Activated T-helper 9 cell treated with anti-CD3 and anti-CD28 coated beads, Interleukin-2, amount 50 U/mL, for 16 hours (primary cell): ENCODE measurements at places on chromosomes 12 and 14.

DNA sequence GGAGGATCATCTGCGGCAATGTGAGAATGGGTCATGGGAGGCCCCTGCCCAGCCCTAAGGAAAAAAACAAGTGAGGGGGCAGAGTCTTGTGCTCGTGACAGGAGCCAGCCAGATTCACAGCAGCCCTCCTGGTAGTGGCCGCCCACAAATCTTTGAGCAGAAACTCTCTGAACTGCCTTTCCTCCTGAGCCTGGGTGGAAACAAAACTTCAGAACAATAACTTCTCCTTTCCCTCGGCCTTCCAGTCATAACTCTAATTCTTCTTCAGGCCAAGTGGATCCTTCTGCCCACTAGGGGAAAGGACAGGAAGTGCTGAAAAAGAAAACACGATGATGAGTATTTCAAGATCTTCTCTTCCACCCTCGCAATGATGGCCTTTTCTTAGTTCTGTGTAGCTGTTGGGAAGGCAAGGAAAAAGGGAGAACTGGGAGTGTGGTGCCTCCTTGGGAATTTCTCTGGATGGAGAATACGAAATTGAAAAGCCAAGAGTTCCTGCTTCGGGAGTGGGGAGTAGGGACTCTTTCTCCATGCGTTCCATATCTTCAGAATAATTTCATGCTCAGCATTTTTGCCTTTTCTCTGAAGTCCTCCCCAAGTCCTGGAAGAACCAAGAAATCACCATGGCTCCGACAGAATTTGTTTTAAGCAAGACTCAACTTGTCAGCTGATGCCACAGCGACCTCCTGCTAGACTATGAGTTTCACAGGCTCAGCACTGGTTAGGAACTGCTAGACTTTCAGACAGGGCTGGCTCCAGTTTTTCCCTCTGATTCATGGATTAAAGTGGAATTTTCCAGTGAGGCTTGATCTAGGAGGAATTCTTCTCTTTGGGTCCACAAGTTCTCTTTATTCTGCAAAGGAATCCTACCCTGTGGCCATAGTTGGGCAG, 188.9 kb downstream of the CAND1 start:
- DNase-seq, result no peak

DNA sequence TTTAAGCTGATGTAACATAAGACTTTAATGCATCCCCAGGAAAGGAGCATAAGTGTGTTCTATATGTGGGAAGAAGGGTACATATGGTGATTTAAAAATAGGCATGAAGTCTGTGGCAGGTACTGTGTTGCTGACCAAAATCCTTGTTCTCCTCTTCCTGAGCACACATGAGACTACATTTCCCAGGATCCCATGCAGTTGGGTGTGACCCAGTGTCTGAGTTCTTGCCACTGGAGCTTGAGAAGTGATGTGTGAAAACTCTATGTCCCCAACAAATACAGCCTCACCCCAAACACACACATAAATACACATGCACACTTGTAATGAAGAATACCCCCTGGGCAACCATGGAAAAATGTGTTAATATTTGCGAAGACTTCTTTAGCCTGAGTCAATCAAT, 8.5 kb upstream of the SMIM10L1 start:
- DNase-seq, result no peak

- DNase-seq, result no peak
Measured at GRCh38 chr14:51823706-51824105, 36.7 kb upstream of the GNG2 start.

- no peak for DNase-seq
Measured at GRCh38 chr12:64207453-64207852, 14.6 kb downstream of the KICS2 start.

- DNase-seq, result no peak
Measured at GRCh38 chr12:107571492-107571891, 114.1 kb upstream of the PWP1 start.

DNA sequence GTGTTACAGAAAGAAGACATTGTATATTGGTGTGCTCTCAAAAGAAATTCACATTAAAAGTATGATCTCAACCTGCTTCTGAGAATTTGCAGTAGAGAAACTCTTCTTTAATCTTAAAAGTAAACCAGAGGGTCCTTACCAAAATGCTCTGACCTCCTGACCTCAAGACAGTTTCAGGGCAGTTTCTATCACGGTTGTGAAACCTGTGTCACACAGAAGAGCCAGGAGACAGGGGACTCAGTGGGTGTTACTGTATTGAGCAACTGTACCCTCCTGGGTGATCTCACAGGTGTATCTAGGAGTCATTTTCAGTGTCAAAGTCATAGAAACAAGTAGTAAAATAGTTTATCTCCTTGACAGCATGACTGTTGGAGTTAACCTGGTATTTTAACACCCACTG, 178.0 kb downstream of the GRIP1 start:
- no peak for DNase-seq

DNA sequence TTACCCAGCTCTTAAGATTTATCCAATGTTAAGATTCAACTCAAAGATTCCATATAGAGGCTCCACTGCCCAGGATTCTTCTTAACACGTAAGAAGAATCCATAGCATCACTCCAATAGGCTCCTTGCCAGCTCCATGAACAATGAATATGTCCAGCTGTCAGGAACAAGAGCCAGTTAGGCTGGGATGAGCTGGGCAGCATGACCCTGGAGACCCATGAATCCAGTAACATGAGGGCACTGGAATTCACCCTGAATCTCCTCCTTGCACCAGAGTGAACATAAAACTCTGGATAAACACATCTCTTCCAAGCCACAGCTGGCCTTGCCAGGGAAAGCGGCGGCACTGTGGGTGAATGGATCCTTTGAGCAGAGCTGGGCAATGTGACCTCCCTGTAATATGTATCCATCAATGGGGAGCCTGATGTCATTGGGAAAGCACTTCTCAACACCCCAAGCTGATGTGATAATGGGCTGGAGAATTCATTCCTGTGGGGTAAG, 24.4 kb upstream of the TC2N start:
- DNase-seq, result no peak

- no peak for DNase-seq
Measured at GRCh38 chr12:94832780-94833681, 170.5 kb downstream of the NDUFA12 start.

DNA sequence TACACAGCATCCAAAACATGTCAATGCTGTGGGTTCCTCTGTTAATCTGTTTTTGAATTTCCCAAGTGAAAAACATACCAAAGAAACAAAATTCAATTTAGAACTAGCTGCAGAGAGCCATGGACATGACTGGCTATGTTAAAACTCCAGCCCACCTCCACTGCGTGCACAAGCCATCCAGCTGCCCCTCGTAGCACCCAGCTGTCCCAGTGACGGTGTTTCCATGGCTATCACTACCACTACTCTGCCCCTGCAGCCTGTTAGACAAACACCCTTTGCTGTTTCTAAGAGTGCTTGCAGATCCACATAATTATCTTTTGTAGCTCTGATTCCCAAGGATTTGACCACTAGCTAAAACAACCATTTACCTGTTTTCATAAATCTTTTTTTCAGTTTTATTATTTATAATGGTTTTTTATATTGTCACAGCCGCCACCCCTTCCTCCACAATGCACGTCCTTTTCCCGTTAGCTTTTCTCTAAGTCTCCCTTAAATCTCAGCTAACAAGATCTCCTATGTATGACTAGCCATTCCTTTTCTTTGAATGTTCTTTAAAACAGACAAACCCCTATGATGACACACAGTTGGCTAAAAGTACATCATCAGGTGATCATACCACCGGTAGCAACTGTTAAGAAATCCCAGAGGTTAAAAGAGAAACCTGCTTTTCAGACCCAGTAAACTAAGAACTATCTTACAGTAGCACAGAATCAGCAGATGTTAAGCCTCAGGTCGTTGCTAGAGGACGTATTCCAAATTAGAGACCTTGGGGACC, 37.8 kb upstream of the NAA30 start:
- no peak for DNase-seq

GRCh38 chr12:25705261-25705660, 152.2 kb upstream of the LMNTD1 start:
- no peak for DNase-seq

- no peak for DNase-seq
Measured at GRCh38 chr14:93230539-93230938, 23.5 kb downstream of the UBR7 start.
